C1 segment of cervical spinal cord (tissue), 14 donors: ENCODE measurements at places on chromosomes 12 and 14.

DNA sequence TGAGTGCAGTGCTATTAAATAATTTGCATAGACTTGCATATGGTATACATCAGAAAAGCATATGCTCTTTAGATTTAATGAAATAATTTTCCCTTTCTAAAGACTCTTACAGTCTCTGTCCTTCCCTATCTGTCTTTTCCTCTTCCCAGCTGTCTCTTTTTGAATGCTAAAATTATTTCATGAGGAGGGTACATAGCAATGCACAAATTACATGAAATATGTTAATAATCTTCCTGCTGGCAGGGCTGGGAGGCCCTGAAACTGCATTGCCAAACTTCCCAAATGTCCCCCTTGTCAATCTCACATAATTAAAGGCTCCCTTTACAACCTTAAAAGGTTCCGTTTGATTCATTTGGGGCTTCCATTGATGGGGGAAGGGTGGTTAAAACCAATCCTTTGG lies 22.2 kb downstream of the LLPH start:
- DNase-seq, result no peak

GRCh38 chr12:22529281-22530060 lies 14.9 kb downstream of the C2CD5 start:
- no peak for DNase-seq

GRCh38 chr12:5222011-5222461 lies 178.4 kb downstream of the KCNA5 start:
- DNase-seq, result no peak

DNA sequence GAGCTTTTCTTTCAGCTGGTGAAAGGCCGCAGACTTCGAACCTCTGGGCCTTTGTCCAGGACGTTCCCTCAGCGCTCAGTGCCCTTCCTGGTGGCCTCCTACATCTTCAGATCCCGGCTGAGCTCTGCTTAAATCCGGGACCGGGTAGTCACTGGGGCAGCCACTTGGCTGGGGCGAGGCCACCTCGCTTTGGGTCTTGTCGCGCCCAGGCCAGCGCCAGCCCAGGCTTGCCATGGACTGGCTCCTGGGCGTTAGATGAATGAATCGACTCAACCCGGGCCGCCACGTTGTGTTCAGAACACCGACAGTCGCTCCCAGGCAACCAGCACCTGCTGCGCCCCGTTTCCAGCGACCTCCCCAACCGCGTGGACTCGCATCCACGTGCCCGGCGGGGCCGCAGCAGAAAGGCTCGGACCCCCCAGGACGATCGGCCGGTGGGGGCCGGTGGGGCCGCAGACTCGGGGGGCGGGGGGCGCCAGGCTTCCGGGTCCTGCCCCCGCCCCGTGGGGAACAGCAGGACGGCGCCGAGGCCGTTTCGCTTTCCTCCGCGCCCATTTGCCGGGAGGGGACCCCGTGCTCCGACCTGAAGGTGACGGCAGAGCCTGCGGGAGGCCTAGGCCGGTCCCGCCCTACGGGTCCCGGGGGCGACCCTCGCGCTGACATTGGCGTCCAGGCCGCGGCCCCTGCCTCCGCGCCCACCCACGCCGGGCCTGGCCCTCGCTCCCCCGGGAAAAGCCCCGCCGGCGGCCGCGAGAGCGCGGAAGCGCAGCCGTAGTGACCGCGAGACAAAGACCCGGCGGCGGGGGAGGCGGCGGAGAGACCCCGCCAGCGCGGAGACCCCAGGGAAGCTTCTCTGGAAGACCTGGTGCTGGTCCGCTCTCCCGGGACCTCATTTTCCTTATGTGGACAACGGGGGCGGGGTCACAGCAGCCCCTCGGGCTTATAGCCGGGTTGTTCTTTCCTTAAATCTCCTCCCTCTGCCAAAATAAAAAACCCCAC lies 37.3 kb upstream of the RCOR1 start:
- DNase-seq, result no peak

- no peak for DNase-seq
Measured at GRCh38 chr12:52401926-52402325, 4.2 kb downstream of the KRT82 start.

DNA sequence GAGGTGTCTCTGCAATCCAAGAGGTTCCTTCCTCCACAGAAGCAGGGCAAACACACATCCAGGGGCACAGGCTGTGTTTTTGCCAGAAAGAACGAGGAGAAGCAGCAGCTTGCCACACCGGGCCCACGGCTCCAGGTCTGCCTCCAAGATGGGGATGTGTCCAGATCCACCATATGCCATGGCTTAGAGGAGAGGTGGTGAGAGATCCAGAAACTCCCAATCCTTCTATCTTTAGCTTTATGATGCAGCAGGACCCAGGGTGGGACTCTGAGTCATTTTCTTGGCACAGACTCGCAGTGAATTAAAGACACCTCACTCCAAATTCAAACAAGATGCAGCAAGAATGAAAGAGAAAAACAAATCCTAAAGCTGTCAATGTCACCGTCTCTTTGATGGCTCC lies 481.4 kb upstream of the TMEM132C start:
- DNase-seq, result no peak

GRCh38 chr14:29078810-29079522 lies 312.4 kb downstream of the FOXG1 start:
- no peak for DNase-seq

GRCh38 chr14:71960494-71961353 lies 28.5 kb downstream of the RGS6 start:
- DNase-seq, result no peak

DNA sequence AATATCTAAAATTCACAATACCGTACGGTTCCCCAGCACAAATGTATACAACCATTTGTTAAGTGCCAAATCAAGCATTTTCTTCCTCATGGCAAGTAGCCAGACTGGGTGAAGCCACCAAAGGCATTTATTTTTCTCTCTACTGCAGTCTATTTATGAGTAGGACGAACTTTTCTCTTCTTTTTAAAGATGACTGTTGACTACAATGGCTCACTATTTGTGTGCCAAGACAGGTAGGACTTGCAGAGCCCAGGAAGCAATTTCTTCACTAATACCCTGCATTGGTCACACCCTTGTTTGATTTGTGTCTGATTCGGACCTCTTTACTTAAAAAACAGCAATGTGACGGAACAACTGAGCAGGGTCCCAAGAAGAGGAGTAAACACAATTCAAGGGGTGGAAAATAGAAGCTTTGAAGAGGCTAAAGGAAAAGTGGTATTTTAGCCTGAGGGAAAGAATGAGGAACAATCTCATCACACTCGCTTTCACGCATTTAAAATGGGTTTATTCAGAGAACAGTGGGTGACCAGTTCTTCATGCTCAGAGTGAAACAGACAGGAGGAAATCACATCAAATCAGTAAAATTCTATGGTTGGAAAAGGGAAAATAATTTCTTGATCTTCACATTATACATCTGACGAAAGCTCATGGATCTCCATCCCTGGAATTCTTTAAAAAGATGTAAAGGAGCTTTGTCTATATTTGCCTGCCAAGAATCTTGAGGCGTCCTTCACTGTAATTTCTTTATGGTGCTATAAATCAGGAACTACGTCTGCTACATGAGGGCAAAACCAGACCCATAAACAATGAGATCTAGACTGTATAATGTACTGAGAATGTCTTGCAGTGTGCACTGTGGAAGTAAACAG lies 183.8 kb downstream of the PPM1H start:
- DNase-seq, result no peak

GRCh38 chr12:106288101-106288493 lies 14.4 kb upstream of the TCP11L2 start:
- DNase-seq, result no peak

DNA sequence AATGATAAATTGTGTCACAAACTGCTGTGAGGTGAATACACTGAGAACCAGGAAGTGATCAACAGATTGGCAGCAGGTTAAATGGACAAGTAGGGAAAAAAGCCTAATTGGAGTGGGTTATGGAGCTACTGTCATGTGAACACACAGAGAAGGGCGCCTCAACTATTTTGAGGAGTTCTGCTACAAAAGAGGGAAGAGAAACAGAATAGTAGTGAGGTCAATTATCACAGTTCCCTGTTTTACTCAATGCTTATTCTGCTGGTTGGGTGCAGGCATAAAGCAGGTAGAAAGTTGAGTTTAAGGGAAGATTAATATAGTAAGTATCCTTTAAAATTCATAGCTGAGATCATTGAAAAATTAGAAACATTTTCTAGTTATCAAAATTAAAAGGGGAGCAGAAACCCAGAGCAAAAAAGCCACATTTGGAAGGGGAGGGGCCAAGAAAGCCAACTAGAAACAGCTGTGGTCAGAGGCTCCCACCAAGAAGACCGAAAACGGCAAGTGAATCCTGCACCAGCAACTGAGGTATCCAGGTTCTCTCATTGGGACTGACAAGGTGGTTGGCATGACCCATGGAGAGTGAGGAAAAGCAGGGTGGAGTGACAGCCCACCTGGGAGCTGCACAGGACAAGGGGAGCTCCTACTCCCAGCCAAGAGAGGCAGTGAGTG lies 105.7 kb downstream of the ZC3H14 start:
- no peak for DNase-seq

DNA sequence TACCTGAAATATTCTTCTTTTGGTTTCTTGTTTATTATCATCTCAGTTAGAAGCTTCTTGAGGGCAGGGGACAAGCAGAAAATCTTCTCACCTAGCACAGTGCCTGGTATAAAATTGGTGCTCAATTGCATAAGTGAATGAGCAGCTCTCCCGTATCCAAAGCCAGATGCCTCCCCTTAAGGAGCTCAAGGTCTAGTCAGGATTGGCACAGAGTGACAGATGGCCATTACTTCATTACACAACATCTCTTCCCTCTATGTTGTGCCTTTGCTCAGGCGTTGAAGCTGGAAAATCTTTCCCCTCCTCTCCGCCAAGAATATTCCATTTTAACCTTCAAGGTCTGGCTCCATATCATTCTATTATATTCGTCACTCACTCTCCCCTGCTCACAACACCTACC lies 3.6 kb downstream of the SLC4A8 start:
- no peak for DNase-seq

DNA sequence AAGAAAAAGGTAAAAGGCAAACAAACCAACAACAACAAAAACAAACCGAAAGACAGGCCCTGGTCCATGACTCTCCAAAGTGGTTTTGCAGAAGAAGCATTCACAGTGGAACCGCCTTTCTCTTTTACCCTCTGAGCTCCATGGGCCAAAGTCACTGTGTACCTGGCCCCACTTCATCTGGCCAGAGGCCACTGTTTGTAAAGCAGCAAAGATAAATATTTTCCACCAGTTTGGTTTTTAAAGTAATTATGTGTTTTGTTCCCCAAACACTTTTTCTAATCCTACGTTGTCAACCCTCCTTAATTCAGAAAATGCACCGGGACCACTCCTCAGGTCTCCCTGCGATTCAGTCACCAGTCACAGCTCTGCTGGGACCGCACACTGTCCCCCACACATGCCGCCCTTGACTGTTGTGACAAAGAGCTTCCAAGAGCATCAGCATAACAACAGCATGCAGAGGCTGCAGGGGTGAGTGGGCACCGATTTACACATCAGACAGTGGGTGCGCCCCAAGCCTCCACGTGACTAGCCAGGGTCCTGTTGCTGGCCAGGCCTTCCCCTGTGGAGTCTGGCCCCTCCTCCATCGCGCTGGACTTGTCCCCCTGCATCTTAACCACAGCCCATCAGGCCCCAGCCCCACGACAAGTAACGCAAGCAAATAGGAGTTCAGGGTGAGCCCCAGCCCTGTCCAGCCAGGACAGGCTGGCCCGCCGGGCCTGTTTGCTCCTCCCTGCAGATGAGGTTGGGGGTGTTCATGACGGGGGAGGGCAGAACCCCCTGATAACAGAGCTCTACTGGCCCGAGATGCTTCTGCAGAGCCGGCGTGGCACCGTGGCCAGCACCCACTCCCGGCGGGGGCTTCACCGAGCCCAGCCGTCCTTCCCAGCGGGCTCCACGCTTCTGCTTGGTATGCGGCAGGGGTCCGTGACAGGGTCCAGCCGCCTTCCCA lies 65.2 kb upstream of the DIO3 start:
- peak; percentile 6 for DNase-seq

GRCh38 chr12:62784576-62784975 lies 150.4 kb downstream of the PPM1H start:
- no peak for DNase-seq

DNA sequence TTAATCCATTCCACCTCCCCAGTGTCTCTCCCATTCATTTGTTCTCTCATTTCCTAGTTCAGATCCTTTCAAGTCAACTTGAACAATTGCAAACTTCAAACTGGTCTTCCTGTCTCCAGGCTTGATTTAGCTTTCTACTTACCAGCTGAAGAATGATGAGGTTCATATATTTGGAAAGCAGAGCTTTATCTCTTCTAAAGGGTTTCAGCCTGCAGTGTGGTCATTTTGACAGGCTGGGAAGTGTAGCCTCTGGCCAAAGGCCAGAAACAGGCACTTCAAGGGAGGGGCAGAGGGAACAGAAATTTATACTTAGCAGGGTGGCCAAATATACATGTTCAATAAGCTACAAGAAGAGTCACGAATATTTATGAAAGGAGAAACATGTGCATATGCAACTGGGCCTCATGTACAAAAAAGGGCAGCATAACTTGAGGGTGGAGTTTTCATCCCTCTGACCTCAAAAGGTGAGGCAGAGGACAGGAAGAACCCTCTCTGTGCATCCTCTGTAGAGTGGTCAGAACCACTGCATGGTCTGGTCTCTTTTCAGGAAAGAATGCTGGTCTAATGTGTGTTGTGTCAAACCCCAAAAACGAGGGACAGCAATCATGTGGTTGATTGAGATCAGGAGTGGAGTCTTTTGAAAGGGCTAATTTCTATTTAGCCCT lies 34.0 kb upstream of the HECTD1 start:
- no peak for DNase-seq

DNA sequence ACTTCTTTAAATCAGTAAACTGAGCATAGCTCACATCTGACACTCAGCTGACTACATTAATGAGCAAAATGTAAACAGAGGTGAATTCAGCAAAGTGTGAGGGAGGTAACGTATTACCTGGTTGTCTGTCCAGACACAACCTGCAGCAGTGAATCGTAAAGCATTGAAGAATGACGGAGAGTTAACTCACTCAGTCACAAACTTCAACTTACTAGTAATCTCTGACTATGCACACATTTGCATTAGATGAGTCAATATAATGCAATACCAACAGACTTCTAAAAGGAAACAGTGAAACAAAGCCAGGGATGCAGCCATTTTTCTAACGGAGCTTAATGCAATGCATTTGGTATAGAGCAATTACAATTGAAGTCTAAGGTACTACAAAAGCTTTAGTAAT lies 40.0 kb downstream of the STX2 start:
- DNase-seq, result no peak

DNA sequence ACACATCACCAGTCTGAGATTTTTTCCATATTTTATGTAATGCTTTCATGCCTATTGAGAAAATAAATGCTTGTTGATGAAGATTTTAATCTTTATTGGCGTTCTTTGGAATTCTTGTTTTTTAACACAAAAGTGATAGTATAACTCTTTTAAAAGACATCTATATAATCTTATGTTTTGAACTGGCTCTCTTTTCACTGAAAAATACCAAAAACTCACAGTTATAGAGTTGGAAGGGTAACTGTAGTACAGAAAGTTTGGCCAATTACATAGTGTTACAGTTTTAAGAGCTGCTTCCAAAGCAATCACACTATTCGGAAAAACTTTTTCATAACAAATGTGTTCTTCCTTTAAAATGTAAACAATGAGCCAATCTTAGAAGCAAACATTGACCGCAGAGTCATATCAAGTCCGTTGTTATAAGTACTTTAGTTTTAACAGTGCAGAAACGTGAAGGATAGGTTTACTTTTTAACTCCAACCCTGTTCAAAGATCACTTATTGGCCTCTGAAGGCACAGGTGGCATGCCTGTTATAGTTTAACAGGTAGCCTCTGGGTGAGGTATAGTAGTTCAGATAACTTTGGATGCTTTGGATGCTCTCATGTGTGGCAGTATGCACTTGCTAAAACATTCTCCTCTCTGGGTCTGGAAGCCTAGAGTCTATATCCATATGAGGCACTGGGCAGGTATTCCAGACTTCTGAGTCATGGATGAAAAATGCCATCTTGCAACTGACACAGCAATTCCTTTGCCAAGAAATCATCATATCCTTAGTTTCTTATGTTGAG lies 12.1 kb upstream of the NTN4 start:
- no peak for DNase-seq

- DNase-seq, result no peak
Measured at GRCh38 chr14:96380735-96381134, 11.2 kb upstream of the AK7 start.
